ENCODE measurements at places on chromosomes 3 and 15. TPM values are rescaled to one million over a fixed set of nuclear protein-coding genes. Genes with fewer than 3 reads are reported as not detected.

GATM gene
- 2.4 TPM for total RNA-seq

FAN1 gene
- total RNA-seq: 17.9 TPM

KY gene
- total RNA-seq: not detected

TNNC1 gene
- total RNA-seq: 2.2 TPM

GRCh38 chr3:79636372-79636771 lies 131.4 kb downstream of the ROBO1 start:
- no peak for DNase-seq

- no peak for DNase-seq
Measured at GRCh38 chr3:123419850-123420297, 29.0 kb downstream of the ADCY5 start.

DNA sequence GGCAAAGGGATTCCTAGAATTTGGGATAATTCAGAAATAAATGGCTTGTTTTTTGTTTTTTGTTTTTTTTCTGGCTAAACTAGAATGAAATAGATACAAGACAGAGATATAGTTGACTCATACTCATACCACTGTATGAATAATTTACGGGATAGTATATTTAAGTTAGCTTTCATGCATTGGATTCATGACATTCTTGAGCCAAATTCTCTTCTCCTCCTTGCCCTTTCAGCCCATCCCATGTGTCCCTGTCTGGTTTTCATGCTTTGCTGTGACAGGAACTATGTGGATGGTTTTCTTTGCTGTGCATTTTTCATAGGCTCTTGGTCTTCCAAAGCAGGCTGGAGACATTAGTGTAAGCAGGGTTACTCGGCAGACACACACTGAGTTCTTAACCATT lies 66.6 kb upstream of the UMPS start:
- DNase-seq: no peak

GRCh38 chr3:188394623-188395022 lies 240.7 kb downstream of the LPP start:
- DNase-seq: no peak

- DNase-seq: no peak
Measured at GRCh38 chr3:167521006-167521355, 47.1 kb upstream of the SERPINI2 start.

DNA sequence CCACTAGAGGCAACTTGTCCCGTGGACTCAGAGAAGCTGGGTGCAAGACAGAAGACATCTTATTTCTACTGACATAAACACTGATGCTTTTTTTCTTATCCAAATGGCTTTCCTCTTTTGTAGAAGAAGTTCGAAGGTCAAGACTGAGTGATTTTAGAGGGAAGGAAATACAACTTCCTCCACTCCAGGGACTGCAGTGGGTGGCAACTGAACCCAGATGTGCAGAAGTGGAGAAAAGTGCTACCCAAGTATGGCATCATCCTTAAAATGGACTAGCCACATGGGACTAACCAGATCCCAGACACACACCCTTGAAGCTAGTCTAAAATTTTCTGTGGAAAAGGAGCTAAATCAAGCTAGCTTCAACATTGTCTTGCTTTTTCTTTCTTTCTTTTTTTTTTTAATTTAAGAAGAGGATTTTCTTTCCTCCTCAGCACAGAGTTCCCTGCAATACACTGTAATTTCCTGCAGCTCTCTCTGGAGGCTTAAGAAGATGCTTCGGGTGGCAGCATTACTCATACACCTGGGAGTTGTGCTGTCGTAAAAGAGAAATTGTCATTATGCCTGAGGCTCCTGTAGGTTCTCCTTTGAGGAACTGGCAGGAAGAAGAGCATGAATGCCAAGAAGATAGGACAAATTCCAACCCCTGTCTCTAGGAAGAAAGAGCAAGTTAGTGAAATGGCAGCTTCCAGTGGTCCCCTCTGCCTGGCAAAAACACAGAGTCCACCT lies 3.8 kb upstream of the FRMD4B start:
- DNase-seq: no peak

GRCh38 chr15:101242999-101243336 lies 8.9 kb downstream of the CHSY1 start:
- DNase-seq: no peak

DNA sequence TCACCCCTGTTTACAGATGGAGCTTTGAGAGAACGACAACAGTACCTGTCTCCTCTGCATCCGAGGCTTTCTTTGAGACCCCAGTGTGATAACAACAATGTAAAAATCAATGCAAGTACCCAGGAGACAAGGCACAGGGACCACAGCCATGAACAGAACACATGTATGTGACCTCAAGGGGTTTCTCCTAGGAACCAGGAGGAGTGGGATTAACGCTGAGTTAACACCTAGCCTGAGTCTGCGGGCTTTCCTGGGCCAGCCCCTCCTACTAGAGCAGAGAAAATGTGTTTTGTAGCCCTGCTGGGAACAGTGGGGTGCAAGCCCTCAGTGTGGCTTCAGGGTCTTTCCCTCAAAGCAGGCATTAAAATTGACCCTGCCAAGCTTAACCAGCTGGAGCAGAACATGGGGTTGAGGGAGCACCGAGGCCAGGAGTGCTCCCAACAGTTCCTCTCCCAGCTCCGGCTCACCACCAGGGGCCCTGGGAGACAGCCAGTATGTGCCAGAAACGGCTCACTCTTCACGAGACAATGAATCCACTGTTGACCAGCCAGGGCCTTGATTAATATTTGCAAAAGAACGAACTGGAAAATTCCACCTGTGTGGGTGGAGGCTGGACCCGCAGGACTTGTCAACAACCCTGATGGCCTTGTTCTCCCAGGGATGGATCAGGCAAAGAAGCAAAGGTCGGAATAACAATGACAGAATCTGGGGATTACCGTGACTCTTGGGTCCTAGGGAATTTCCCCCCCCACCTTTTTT lies 3.6 kb downstream of the CHDH start:
- DNase-seq: no peak

DNA sequence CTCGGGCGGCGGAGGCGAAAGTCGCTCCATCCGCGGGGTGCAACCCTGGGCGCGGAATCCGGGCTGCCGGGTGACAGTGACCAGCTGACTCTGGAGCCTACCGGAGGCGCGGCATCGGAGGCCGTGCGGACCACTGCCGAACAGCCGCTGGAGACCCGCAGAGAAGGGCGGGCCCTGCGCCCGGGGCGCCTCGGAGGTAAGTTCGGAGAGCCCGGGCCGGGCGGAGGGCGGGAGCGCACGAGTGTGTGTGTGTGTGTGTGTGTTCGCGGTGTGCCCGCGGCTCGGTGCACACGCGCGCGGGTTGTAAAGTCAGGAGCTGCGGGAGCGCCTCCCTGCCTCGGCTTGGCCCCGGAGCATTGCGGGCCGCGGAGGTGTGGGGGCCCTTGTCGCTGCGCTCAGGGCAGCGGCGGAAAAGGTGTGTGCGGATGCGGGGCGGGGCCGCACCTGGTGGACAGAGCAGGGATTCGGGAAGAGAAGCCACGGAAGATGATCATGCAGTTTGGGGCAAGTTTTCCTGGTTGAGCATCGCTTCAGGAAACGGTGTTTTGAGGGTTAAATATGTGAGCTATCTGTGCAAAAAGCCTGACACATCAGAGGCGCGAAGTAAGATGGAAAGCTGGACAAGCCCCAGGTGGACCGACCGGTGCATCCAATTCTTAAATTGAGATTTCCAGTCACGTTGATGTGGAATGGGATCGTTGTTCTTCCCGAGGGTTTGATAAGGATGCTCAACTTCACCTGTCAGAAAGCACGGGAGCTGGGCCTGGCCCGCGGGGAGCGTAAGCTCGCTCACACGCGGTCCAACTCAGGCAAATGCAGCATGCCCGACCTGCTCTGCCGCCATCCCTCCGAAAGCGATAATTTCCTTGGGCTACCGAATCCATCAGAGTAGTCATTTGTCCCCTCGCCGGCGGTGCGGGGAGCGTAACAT lies 474 bp downstream of the MINAR1 start:
- no peak for DNase-seq

Data from CD8-positive, alpha-beta memory T cell (primary cell).